ENCODE measurements at places on chromosomes 13 and 19. TPM values are rescaled to one million over a fixed set of nuclear protein-coding genes. Genes with fewer than 3 reads are reported as not detected.

SEMA6B gene
- total RNA-seq: 0.46 TPM

DNA sequence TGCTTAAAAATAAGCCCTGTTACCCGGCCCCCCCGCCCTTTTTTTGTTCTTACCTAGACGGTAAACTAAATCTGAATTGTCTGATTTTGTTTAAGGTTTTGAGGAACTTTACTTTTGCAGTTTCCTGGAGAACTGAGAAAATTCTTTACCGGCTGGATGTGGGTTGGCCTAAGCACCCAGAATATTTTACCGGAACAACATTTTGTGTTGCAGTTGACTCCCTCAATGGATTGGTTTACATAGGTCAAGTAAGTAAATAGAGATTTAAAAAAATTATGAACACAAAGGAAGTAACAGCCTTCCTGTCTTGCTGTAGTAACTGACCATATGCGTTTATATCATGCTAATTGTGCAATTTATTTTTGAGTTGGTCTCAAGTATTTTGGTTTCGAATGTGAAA, 785 bp downstream of the NHLRC3 start:
- DNase-seq: no peak

IGFL2 gene
- not detected for total RNA-seq

- no peak for DNase-seq
These were observed 3.1 kb downstream of the ZNF784 start for GRCh38 chr19:55621205-55621672.

GRCh38 chr13:112445411-112446271, 69.5 kb downstream of the SPACA7 start:
- no peak for DNase-seq

DNA sequence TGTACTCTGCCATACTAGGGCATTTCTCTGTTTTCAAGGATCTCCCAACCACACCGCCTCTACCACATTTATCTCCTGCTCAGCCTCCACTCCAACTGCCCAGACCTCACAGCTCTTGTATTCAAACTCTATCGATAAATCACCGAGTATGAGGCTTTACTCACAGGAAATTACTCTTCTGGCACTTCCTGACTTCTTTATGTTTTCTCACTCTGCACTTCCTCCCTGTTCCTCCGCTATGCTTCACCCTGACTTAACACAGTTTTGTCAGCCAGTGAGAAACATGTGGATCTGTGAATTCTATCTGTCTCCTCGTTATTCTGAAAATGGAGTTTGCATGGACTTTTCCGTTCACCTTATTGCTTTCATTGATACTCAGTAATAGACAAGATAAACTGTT, 2.6 kb upstream of the CARD8 start:
- peak; percentile 32 for DNase-seq

All from B cell (primary cell).